ENCODE measurements at places on chromosomes 1 and 21.

DNA sequence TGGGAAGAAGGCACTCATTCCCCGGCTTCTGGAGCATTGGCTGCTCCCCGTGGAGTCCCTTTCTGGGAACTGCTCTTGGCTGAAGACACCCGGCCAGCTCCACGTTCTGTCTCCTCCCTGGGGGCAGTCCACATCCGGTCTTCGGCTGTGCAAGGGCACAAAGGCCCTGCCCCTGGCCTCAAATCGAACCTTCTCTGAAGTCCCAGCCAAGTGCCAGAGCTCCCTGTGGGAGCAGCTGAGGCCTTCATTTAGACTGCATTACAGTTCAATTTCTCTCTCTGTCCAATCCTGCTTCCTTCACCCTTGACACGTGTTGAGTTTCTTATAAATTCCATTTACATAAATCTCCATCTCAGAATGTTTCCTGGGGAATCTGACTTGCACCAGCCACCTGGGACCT lies 132.9 kb upstream of the POU3F1 start:
- no peaks in the 10 kb centered on the region for H3K4me1 ChIP-seq
- no peak overlapping the region for H3K4me3 ChIP-seq

DNA sequence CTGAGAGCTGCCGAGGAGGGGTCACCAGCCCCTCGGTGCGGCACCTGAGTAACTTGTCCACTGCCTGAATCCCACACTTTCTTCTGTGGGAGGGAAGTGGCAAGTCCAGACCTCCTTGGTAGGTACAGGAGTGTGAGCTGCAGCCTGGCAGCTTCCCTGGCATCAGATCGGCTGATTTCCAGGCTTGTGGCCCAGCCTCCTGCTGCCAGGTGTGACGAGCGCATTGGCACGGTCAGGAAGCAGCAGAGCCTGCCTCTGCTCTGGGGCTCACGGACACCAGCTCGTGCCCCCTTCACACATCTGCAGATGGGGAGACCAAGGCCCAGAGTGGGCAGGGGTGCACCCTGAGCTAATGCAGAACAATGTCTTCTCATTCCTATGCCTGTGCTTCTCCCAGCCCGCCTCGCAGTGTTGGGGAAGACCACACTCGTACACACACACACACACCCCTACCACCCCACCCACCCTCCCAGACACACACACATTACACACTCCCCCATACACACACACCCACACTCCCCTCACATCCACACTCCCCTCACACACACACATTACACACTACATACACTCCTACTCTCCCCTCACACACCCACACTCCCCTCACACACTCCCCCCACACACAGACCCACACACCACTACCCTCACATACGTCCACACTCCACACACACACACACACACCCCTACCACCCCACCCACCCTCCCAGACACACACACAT lies 33.1 kb upstream of the SELENON start:
- H3K27ac ChIP-seq = no peak overlapping the region
- no peak overlapping the region for H3K4me3 ChIP-seq
- no peaks in the 10 kb centered on the region for H3K36me3 ChIP-seq

DNA sequence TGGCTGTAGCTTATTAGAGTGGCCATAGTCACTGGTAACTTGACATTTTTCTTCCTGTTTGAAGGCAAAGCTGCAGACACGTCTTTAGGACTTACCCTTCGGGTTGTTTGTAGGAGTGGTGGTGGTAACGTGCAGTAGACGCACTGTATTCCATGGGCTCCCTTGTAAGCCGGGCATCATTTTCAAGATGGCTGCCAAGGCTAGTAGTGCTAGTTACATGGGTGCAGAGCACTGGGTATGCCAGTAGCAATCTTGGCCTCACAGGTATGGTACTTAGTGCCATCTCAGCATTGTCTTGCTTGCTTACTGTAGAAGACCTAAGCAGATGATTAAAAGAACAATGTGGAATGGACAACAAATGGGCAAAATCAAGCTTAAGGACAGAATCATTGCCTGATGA lies 1.9 kb downstream of the YBX1 start:
- H3K27me3 ChIP-seq = no peaks in the 10 kb centered on the region
- no peak overlapping the region for H3K27ac ChIP-seq
- peaks cover 43% of the 10 kb centered on the region for H3K4me1 ChIP-seq
- peak overlapping the region; percentile 56 for H3K4me3 ChIP-seq

DNA sequence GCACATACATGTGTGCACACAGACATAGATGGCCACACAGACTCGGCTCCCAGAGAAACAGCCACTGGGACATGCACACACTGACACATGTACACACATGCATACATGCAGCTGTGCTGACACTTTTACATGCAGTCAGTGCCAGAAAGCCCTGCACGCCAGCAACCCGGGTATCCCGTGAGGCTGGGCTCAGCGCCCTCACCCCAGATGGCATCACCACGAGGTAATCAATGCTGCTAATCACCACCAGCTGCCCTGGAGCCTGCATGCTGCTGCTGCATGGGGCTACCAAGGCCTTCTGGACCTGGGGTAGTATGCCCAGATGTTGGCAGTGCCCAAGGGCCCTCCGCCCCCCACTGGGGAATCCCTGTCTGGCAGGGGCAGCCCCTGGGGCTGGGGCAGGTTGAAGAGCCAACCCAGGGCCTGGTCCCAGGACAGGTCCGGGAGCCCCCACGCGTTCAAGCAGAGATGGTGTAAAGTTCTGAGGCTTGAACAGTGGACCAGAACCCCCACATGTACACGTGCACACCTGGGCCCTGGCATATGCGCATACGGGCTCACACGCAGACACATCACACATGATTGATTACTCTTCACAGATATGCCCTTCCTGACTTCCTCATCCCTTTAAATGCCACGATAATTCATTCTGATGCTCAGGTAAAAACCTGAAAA lies 2.7 kb upstream of the COL16A1 start:
- DNase-seq = no peak
- no peak overlapping the region for H3K4me3 ChIP-seq
- no peak overlapping the region for H3K27ac ChIP-seq
- H3K27me3 ChIP-seq = no peaks in the 10 kb centered on the region
- H3K4me1 ChIP-seq = peaks cover 35% of the 10 kb centered on the region

DNA sequence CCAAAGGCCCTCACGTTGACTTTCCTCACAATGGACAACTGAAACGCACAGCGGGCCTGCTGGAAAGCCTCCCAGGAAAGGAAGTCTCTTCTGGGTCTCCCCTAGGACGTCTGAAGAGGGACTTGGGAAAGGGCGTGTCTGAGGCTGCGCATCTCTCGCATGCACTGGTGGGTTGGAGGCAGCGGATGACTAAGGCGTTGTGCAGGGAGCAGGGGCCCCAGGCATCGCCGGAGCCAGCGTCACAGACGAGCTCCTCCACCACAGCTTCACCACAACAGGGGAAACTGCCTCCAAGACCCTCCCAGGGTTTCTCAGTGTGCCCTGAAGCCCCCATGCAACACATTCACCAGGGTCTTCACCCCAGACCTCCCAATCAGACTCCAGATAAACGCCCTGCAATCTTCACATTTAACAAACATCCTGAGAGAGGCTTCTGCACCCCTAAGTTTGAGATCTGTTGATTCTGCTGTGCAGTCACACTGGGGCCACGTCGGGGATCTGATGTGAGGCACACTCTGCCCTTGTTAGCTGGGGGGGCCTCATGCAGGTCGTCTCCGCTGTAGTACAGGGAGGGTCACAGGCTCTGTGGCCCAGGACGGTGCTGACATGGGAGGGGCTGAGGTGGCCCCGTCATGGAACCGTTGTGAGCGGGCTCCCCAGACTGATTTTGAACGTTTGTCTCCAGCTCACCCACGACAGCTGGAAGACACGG lies 7.0 kb upstream of the TFF1 start:
- DNase-seq = no peak
- H3K27me3 ChIP-seq = no peaks in the 10 kb centered on the region
- no peaks in the 10 kb centered on the region for H3K36me3 ChIP-seq
- no peak overlapping the region for H3K4me3 ChIP-seq
